ENCODE measurements at places on chromosomes 5 and 9. TPM values are rescaled to one million over a fixed set of nuclear protein-coding genes. Genes with fewer than 3 reads are reported as not detected.

The EFNA5 gene
- 16.7 TPM for total RNA-seq

DNA sequence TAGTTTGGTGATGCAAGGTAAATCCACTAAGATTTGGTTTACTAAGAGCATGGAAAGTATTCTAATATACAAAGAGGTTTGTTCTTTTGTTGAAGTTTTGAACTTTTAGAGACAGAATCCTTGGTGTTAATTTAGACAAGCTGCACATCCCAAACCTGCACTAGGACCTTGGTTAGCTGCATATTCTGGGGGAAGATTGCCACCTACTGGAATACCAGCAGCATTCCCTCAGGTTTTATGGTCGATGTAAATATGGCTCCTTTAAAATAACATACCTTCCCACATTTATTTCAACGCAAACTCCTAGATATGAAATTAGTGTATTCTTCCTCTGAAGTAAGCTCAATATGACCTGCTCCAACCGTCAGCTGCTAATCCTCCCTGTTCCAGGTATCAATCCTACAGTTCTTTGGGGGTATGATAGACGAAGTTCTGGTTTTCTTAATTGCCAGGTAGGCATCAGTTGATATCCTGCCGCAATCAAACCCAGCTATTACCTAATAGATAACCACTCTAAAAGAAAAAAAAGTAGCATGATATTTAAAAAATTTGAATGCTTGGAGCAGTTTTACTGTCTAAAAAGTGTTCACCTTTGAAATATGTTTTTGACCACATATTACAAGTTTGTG lies 624.1 kb downstream of the ISL1 start:
- H3K4me1 ChIP-seq: no peaks in the 10 kb centered on the region
- H3K27me3 ChIP-seq: no peaks in the 10 kb centered on the region
- H3K4me3 ChIP-seq: no peak overlapping the region
- no peak overlapping the region for H3K27ac ChIP-seq
- H3K36me3 ChIP-seq: no peaks in the 10 kb centered on the region

The DBH gene
- total RNA-seq: not detected

DNA sequence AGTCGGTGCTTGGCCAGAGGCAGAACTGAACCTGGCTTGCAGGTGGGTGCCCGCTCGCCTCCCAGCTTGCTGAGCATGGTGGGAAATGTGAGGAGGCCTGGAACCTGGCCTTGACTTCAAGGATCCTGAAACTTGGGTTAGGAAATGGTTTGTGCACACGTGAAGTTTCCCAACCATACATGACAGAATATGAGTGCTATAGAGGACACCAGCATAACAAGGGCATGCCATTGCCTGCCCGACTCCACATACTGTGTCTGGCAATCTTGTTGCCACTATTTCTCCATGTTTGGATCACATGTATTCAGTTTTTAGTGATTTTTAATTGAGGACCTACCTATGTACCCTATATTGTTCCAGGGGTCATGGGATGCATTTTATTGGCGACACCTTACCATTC lies 177.6 kb upstream of the ANKRD55 start:
- DNase-seq: no peak
- no peaks in the 10 kb centered on the region for H3K27me3 ChIP-seq
- peaks cover 33% of the 10 kb centered on the region for H3K4me1 ChIP-seq
- no peaks in the 10 kb centered on the region for H3K36me3 ChIP-seq

The PLAC8L1 gene
- total RNA-seq: 1.9 TPM

The PAX5 gene
- total RNA-seq: 5.5 TPM

GRCh38 chr9:18452276-18452675 lies 21.7 kb upstream of the ADAMTSL1 start:
- no peaks in the 10 kb centered on the region for H3K4me1 ChIP-seq
- no peak overlapping the region for H3K4me3 ChIP-seq
- H3K27me3 ChIP-seq: no peaks in the 10 kb centered on the region
- DNase-seq: no peak
- no peaks in the 10 kb centered on the region for H3K36me3 ChIP-seq

DNA sequence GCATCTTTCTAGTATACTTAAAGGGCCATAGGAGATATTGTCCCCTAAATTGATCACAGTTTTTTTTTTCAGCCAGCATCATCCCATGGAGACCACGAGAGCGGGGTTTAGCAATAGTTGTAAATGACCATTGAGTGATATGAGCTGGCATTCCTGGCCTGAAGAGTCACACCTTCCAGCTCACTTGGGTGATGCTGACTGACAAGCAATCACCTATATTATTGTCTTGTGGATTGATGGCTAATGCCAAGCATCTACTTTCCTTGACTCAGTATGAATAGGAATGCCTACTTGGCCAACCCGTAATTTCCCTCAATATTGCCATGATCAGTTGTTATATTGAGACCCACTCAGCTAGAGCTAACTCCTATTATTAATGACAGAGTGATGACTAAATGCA lies 70.5 kb downstream of the ADAMTSL1 start:
- no peaks in the 10 kb centered on the region for H3K4me1 ChIP-seq
- H3K27ac ChIP-seq: no peak overlapping the region
- H3K36me3 ChIP-seq: no peaks in the 10 kb centered on the region
- DNase-seq: no peak
- H3K4me3 ChIP-seq: no peak overlapping the region

DNA sequence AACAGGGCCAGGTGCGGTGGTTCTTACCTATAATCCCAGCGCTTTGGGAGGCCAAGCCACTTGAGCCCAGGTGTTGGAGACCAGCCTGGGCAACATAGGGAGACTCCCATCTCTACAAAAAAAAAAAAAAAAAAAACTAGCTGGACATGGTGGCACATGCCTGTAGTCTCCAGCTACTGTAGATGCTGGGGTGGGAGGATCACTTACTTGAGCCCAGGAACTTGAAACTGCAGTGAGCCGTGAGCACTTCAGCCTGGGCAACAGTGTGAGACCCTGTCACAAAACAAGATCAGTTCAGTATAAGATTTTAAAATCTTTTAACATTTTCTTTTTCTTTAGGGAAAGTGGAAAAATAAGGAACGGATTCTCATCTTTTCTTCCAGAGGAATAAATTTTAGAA lies 2.5 kb downstream of the BRIX1 start:
- H3K36me3 ChIP-seq: peaks cover 55% of the 10 kb centered on the region
- H3K27ac ChIP-seq: no peak overlapping the region
- H3K27me3 ChIP-seq: no peaks in the 10 kb centered on the region
- no peak overlapping the region for H3K4me3 ChIP-seq

GRCh38 chr5:4704951-4705350 lies 435.2 kb upstream of the ADAMTS16 start:
- DNase-seq: no peak
- no peaks in the 10 kb centered on the region for H3K27me3 ChIP-seq
- H3K4me1 ChIP-seq: no peaks in the 10 kb centered on the region
- H3K36me3 ChIP-seq: no peaks in the 10 kb centered on the region
- no peak overlapping the region for H3K27ac ChIP-seq

The TESK1 gene
- total RNA-seq: 31.8 TPM

The TMEM174 gene
- not detected for total RNA-seq

- H3K4me1 ChIP-seq: peaks cover 5% of the 10 kb centered on the region
- H3K36me3 ChIP-seq: no peaks in the 10 kb centered on the region
- H3K4me3 ChIP-seq: peak within 1 kb of the TSS; percentile 35
- H3K27ac ChIP-seq: no peak within 1 kb of the TSS
- no peaks in the 10 kb centered on the region for H3K27me3 ChIP-seq
- DNase-seq: peak; percentile 74
Measured at GRCh38 chr9:135701959-135702721, at the start of gene KCNT1. KCNT1 (plus strand) TSS chr9:135702185; CDS start chr9:135702259, 74 bp downstream.

DNA sequence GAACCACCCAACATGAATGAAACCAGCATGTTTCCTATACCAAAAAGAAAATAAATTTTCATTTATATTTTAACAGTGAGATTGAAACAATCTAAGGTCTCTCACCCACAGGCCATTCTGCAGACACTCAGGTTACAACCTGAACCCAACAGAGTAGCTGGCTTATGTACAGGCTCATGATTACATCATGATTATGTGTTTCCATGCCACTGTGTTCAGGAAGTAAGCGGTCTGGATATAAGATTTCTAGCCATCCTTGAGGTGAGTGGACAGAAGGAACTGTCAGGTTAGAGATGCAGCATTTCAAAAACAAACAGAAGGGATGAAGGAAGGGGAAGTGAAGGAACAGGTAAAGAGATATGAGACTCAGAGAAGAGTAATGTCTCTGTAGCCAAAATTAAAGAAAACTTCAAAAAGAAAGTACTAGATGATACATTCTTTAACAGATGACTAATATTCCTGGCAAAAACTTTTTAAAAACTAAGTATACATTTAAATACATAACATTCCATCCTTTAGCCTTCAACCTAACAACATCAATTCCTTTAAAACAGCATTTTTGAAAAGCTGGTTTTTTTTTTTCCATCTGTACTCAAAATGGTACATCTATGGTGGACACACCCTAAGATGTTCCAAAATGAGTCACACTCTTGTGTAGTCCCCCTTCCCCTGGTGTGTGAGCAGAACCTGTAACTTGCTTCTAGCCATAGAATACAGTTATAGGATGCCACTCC lies 119.8 kb downstream of the LPAR1 start:
- no peak for DNase-seq
- peaks cover 38% of the 10 kb centered on the region for H3K4me1 ChIP-seq
- H3K4me3 ChIP-seq: no peak overlapping the region
- no peaks in the 10 kb centered on the region for H3K27me3 ChIP-seq
- H3K27ac ChIP-seq: no peak overlapping the region
- H3K36me3 ChIP-seq: no peaks in the 10 kb centered on the region

The OBP2B gene
- total RNA-seq: not detected
